Brain (organoid and tissue), 16 donors: ENCODE measurements at places on chromosomes 12 and 14.

GRCh38 chr12:115149685-115150378 lies 465.9 kb upstream of the TBX3 start:
- DNase-seq = no peak

GRCh38 chr12:93751864-93752610 lies 74.9 kb downstream of the CRADD start:
- no peak for DNase-seq

DNA sequence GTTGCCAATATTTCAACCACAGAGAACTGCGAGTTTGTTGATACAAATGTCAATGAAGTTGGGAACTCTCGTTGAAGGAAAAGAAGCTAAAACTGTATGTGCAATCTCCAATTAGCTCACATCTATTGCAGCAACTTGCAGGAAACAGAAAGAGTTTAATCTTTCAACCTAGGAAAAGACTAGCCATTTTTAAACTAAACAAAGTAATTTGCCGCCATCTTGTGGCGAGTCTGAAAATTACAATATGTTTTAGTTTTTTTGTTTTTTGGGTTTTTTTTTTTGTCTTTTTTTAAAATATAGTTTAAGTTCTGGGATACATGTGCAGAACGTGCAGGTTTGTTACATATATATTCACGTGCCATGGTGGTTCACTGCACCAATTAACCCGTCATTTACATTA lies 131.2 kb upstream of the FOXG1 start:
- peak; percentile 73 for DNase-seq

DNA sequence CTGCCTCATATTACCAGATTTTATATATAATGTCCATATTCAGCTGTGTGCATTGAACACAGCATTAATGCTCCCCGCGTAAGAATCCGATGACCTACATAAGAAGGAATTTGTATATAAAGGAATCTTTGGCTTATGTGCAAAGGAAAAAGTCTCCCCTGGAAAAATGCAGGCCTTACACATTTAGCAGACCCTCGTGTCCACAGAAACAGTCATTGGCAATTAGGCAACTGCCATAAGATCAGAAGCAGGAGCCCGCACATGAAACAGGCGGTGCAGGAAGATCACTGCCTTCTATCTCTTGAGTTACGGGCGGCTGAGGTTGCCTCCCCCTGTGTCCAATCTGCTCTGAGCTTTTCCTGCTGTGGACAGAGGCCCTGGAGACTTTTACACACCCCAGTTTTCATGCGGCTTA lies 63.2 kb upstream of the RFX4 start:
- no peak for DNase-seq

GRCh38 chr12:92464911-92465310 lies 237.9 kb upstream of the PLEKHG7 start:
- DNase-seq = no peak

DNA sequence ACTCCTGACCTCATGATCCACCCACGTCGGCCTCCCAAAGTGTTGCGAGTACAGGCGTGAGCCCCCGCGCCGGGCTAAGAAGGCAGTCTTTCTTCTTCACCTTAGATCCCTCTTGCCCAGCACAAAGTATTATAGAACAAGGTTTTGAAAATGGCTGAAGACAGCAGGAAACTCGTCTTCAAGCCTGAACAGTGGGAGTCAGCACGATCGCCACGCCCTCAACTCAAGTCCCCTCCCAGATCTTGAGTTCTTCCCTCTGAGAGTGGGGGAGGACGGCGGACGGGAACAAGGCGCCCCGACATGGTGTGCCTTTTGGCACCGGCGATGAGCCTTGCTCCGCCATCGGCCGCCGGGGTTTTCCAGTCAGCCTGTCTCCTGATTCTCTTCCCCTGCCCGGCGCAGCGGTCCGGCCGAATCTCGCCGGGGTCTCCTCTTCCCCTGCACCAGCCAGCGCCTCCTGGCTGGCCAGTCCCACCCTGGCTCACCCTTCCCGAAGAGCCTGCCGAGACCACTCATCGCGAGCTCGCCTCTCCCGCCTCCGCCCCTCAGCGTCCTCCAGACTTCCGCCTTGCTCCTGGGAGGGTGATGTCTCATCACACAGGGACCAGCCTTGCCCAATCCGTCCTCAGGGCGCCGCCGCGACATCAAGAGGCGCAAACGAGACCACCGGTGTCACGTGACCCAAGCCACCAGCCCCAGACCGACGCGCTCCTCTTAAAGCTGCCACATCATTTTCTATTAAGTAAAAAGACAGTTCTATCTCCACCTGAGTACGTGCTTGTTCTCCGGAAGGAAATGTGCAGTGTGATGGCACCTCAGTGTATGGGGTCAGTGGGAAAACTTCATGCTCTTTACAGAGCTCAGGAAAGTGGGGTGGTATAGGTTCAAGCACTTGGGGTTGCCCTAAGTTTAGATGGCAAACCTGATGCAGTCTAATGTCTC lies at the start of gene CHMP4A:
Gene CHMP4A, minus strand, starts transcription at position 565 of the 942 bp plus-strand sequence. Its CDS starts 49 bp downstream, at position 516.
- peak; percentile 97 for DNase-seq

GRCh38 chr14:71322655-71323250 lies 415.5 kb downstream of the PCNX1 start:
- DNase-seq = peak; percentile 55

- DNase-seq = no peak
Observed at GRCh38 chr14:50061664-50062437, 54.5 kb downstream of the VCPKMT start.

GRCh38 chr12:2138871-2139308 lies 86.1 kb downstream of the CACNA1C start:
- DNase-seq = no peak

GRCh38 chr14:79937433-79937832 lies 273.9 kb downstream of the DIO2 start:
- DNase-seq = no peak

- no peak for DNase-seq
Observed at GRCh38 chr12:42673535-42673934, 84.0 kb upstream of the PRICKLE1 start.

DNA sequence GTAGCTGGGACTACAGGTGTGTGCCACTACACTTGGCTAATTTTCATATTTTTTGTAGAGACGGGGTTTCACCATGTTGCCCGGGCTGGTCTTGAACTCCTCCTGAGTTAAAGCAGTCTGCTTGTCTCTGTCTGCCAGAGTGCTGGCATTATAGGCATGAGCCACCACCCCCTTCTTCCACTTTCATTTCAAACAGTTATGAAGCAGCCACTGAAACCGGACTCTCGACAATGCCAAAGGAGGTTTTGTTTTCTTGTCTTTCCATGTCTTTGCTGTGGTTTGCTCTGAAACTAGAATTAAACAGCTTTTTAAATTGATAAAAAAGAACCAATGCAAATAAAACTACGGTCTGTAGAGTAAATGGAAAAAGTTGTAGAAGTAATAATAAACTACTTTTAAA lies 30.4 kb downstream of the RAP1B start:
- DNase-seq = no peak

DNA sequence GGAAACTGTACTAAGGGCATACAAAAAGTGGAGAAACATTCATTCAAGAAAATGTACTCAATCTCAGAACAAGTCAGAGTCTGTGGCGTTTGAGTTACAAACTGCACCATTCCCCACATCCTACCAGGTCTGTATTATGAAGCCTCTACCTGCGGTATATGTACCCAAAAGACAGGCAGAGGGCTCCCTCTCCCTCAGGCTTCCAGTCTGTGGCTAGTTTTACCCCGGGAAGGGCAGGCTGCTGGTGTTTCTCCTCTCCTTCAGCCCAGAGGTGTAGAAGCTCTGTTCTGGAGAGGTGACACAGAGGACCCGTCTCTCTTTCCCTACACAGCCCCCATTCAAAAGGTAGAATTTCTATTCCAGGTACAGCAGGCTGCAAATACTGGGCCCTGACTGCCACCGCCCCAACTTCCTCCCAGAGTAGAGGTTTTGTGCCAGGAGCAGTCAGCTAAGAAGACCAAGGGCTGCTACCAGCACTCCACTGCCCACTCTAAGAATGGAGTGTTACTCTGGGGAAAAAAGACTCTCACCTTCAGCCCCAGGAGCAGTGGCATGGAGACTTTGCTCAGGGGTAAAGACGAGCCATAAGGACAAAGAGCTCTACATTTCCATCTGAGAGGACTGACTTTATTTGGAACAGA lies 39.4 kb downstream of the PARP11 start:
- DNase-seq = no peak

- no peak for DNase-seq
Observed at GRCh38 chr14:56760164-56760914, 49.9 kb downstream of the OTX2 start.

GRCh38 chr12:64400041-64400440 lies 4.2 kb upstream of the XPOT start:
- DNase-seq = no peak

- DNase-seq = no peak
Observed at GRCh38 chr12:110933326-110933974, 13.1 kb upstream of the MYL2 start.

GRCh38 chr12:128388461-128389000 lies 121.6 kb downstream of the TMEM132C start:
- no peak for DNase-seq

- DNase-seq = no peak
Observed at GRCh38 chr12:129776977-129777667, 126.7 kb downstream of the TMEM132D start.

GRCh38 chr12:42643881-42644579 lies 54.5 kb upstream of the PRICKLE1 start:
- no peak for DNase-seq

DNA sequence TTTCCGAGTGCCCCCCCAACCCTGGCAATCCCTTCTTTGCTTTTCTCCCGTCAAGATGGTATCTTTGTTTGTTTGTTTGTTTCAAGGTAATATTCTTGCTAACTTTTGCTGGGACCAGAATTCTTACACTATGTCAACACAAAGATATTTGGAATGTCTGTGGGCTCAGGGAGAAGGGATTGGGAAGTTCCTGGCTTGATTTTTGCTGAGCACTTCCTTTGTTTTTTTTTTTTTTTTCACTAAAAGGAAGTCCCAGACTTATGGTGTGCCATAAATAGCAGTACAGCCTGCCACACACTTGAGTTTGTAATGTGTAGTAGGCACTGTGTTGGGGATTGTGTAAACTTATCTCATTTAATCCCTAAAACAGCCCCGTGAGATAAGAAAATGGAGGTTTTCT lies 11.2 kb upstream of the RNU6-7 start:
- DNase-seq = peak; percentile 34

GRCh38 chr12:12086973-12087692 lies 16.4 kb downstream of the BCL2L14 start:
- DNase-seq = peak; percentile 52

DNA sequence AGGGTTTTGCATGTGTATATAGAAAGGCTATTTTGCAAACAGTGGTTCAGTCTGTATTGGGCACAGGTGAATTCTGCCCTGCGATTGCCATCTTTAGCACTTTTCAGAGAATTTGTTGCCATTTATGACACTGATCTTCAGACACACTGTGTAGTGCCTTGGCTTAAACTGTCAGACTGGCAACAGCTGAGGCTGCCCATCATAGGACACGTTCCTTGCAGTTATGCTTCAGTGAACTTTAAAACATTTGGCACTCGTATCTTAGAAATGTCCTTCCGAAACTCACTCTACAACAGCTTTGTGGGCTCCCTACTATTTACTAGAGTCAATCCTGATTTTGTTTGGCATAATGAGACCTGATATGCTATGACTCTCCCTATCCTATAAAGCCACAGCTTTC lies 29.1 kb downstream of the AP5M1 start:
- DNase-seq = peak; percentile 39

DNA sequence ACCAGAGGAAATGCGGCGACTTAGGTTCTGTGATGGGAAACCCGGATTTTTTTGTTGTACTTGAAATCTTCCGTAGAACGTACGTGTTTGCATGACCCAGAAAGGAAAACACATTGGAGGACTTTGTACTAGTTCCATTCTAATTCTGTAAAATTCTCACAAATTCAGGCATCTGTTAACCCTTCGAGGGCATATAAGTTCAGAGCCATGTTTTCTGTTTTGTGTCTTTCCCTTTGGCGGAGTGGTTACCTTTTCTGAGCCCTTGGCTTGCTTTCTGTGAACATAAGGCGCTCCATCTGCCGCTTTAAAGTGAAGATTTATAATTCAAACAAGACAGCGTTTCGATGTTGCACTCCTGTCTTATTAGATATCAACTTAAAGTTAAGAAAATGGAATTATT lies 34.2 kb downstream of the BICD1 start:
- peak; percentile 65 for DNase-seq

- no peak for DNase-seq
Observed at GRCh38 chr12:26612203-26612602, 220.8 kb downstream of the ITPR2 start.

DNA sequence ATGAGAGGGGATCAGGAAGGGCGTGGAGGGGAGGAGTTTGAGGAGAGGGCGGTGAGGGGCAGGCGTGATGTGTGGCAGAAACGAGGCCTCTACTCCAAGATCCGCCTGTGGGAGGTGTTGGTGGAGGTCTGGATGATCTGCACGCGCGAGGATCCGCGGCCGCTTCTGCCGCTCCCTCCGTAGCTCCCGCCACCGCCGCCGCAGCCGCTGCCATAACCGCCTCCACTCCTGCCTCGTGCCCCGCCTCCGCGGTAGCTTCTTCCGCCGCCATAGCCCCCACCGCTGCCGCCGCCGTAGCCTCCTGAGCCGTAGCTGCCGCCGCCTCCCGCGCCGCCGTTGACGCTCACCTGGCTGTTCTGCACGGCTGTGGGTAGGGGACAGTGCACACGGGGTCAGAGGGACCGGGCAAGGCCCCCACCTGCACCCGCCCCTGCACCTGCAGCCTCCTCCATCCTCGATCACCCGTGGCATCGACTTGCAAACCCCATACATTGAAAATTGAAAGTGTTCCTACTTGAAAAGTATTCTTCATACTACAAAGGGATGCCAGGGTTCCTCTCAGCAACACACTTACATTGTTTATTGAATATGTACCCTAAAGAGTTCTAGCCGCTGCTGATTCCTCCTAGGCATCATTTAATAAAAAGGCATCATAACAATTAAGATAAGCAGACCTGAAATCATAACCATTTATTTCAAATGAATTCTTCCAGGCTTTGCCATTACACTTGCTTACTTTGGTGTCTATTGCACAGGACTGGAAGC lies 11.1 kb upstream of the KRT1 start:
- DNase-seq = peak; percentile 80

DNA sequence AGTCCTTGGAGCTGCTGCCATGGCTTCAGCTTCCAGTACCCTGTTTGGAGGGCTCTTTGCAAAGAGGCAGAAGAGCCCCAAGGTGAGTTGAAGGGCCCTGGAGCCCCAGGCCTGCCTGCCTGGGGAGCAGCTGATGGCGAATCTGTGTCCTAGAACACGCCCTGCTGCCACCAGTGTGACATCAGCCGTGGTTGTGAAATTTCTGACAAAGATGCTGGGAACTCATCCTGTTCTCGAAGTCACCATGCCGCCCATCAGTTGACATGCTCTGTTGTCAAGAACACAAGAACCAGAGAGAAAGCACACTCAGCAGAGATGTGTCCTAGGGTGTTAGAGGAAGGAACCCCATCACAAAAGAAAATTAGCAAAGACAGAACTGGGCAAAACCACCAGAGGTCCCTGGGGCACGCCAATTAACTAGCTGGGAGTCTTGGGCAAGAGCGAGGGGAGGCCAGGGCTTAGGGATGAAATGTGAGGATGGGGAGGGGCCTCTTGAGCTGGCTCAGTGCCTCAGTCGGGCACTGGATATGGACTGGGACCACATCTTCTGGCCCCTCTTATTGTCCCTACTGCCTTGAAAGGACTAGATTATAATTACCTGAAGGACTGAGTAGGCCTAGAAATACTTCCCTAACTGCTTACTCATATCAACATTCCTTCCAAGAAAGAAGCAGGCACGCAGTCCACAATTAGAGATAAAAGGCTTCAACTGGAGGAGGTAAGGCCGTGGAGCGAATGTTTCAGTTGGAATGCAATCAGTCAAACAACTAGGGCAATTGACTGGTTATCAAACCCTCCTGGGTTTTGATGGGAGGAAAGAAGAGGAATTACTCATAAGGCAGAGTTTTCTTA lies 163.1 kb downstream of the CACNA1C start:
- DNase-seq = no peak

GRCh38 chr14:65866886-65867285 lies 454.4 kb downstream of the FUT8 start:
- no peak for DNase-seq
